Right ventricle myocardium inferior (tissue), 1 donor: ENCODE measurements at places on chromosomes 11 and 22.

GRCh38 chr22:42695294-42695693, 25.4 kb downstream of the A4GALT start:
- peak; percentile 77 for DNase-seq

DNA sequence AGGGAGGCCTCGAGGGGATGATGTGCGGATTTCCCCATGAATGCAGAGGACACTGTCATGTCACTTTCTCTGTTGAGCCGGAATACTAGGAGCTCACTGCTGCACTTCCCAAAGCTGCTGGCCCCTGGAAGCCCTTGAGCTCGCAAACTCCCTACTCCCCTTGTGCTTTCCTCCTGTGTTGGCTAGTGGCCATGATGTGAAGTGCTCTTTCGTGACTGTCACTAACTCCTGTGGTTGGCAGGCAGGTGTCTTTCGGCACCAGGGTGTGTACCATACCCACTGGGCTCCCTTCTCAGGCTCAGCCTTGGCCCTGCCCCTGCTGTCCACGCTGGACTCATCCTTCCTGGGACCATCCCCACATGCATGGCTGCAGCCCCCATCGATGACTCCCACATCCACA, 86.2 kb downstream of the BTBD10 start:
- no peak for DNase-seq

DNA sequence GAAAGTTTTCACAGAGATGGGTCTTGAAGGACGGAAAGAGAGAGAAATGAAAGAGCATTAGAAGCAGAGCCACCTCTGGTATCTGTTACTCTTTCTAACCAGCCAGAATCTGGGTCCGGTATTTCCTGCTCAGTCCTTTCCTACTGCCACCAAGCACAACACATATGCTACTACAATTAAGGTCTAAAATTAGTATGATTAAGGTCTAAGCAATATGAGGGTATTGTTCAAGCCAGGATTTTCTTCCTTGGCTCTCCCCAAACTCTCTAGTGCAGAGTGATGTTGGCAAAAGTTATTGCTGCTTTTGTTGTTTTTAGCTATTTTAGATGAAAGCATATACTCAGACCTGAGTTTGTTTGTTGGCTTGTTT, 59.2 kb upstream of the EED start:
- no peak for DNase-seq

DNA sequence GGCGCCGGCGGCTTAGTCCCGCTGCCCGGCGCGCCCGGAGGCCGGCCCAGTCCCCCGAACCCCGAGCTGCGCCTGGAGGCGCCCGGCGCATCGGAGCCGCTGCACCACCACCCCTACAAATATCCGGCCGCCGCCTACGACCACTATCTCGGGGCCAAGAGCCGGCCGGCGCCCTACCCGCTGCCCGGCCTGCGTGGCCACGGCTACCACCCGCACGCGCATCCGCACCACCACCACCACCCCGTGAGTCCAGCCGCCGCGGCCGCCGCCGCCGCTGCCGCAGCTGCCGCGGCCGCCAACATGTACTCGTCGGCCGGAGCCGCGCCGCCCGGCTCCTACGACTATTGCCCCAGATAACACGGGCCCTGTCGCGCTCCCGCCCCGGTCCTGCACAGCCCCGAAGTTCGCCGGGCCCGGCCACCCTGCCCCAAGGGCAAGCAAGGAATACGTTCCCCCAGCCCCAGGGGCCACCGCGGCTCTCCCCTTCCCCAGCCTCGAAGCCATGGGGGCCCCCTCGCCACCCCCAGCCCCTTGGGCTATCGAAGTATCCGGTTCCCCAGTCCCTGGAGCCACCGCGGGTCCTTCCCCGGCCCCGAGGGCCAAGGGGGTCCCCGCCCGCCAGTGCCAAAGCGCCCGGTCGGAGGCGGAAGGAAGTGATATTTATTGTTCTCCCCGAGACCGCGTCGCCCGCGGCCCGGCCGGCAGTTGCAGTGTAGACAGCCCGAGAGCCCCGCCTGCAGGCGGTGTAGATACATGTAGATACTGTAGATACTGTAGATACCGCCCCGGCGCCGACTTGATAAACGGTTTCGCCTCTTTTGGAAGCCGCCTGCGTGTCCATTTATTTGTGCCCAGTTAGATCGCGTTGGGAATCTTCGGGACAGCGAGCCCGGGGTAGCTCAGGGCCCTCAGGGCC, 6.2 kb downstream of the TBX1 start:
- peak; percentile 89 for DNase-seq

DNA sequence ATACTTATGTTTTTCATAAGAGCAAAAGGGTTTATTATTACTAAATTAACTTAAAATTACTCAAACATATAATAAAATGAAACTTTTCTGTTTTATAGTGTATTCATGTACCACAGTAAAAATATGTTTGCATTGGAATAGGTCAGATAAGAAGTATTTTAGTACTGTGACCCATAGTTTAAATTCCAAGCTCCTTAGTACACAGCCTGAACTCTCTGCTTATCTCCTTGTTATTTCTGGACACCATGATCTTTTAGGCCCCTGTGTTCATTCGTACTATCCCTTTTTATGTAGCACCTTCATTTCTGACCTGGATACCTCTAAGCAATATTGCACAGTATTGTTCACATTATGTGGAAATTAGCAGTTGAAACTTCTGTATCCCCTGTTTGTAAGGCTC, 296.7 kb upstream of the SYN3 start:
- DNase-seq: no peak

DNA sequence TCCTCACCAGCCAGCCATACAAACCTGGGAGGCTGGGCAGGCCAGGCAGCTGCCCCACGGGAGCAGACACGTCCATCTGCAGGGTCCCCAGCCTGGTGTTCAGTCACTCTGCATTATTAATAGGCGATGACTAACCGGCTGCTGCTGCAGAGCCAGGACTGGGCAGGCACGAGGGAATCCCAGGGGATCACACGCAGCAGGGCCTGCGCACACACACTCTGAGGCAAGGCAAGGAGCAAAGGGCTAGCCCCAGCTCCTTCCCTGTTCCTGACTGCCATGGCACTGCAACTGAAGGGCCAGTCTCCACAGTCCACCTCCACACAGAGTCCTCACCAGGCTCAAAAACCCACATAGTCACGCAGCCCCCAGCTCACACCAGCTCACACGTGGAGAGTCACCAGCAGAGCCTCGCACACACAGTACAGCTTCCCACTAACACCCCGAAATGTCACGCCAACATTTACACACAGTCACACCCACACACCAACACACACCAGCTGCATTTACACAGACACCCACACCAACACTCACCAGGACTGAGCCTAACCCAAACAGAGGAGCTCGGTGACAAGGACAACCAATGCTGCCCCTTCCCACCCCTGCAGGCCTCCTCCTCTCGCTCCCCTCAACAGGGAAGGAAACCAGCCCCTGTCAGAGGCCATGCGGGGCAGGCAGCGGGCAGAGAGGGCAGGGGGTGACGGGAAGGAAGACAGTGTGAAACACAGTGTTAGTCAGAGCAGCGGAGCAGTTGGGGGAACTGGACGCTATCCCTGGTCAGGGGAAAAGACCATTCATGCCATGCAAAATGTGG, 47.3 kb downstream of the NRXN2 start:
- peak; percentile 84 for DNase-seq

DNA sequence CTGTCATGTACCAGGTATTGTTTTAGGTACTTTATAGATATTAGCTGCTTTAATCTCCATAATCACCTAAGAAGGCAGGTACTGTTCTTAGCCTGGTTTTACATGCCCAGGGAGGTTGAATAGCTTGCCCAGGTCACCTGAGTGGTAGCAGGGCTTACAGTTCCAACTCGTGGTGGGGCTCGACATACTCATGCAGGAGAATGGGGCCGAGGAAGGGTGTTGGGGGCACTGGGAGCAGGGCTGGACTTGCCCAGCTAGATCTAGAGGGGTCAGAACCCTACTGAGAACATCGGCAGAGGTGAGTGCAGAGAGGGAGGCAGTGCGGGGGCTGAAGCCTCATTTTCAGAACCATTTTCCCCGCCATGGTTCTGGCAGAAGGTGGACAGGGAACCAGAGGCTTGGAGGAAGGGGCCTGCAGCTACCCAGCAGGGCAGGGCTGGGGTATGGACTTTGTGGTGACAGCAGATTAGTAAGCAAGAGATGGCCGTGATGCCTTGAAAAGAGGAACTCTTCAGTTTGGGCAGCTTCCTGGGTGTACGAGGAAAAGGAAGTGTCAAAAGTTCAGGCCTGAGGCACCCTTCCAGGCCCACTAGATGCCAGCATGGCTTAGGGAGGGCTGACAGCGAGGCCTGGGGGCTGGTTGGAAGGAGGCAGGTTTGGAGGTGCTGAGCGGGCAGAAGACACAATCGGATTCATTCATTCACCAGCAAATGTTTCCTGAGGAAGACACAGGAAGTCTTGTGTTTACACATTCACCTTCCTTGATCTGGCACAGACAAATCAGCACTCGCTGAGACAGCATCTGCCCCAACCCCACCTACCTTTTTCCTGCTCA, 54.7 kb upstream of the LYVE1 start:
- no peak for DNase-seq
